Esophagus squamous epithelium (tissue), 5 donors: ENCODE measurements at places on chromosomes 16 and 17.

DNA sequence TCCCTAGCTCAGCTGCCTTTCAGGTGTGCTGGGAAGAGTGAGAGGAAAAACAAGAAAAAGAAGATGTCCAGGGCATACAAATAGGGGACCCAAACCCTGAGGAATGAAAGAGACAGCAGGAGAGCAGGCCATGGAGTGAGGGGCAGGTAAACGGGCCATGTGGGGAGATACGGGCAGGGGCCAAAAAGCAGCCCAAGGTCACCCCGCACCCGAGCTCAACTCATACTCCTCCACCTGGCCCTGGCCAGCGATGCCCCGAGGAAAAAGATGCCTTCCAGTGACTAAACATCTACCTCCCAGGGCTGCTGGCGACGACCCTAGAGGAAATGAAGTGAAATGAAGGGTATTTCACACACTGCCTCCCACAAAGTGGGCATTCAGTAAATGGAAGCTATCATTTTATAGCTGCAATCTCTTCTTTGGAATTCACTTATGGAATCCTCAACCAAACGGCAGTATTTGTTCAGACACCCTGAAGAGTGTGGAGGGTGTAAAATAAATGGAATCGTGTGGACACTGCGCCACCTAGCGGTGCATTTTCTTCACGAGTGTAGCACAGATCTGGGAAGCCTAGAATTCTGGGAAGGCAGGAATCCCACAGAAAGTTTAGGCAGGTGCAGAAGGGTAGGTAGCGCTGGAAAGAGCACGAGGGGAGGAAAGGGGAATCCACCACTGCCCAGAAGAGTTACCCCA, 14.9 kb downstream of the ELAC2 start:
- no peak overlapping the region for H3K27ac ChIP-seq
- no peak for DNase-seq
- no peaks in the 10 kb centered on the region for H3K27me3 ChIP-seq
- peaks cover 100% of the 10 kb centered on the region for H3K36me3 ChIP-seq
- H3K4me3 ChIP-seq: no peak overlapping the region

DNA sequence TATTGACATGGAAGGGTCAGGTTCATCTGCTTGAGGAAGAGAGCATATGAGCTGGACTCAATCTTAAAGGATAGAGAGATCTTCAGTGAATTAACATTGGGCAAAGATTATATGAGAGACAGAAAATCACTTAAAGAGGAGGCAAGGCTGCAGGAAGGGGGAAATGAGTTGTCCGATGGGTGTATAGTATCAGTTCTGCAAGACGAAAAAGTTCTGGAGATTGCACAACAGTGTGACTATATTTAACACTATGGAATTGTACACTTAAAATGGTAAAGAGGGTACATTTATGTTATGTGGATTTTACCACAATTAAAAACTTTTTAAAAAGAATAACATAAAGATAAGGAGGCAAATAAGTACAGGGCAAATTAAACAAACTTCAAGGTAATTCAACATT, 80.7 kb downstream of the HELZ start:
- no peaks in the 10 kb centered on the region for H3K4me1 ChIP-seq
- H3K27ac ChIP-seq: no peak overlapping the region
- H3K4me3 ChIP-seq: no peak overlapping the region
- H3K27me3 ChIP-seq: no peaks in the 10 kb centered on the region
- H3K36me3 ChIP-seq: peaks cover 8% of the 10 kb centered on the region

GRCh38 chr17:63369233-63369632, 76.9 kb downstream of the CYB561 start:
- H3K36me3 ChIP-seq: no peaks in the 10 kb centered on the region
- no peak for DNase-seq
- H3K27me3 ChIP-seq: no peaks in the 10 kb centered on the region
- no peak overlapping the region for H3K4me3 ChIP-seq
- H3K27ac ChIP-seq: no peak overlapping the region
- no peaks in the 10 kb centered on the region for H3K4me1 ChIP-seq

- H3K27me3 ChIP-seq: peaks cover 13% of the 10 kb centered on the region
- H3K4me3 ChIP-seq: no peak overlapping the region
- no peak for DNase-seq
- peaks cover 34% of the 10 kb centered on the region for H3K4me1 ChIP-seq
- no peaks in the 10 kb centered on the region for H3K36me3 ChIP-seq
- H3K27ac ChIP-seq: no peak overlapping the region
Observed at GRCh38 chr17:48027322-48027981, 10.1 kb downstream of the COPZ2 start.

DNA sequence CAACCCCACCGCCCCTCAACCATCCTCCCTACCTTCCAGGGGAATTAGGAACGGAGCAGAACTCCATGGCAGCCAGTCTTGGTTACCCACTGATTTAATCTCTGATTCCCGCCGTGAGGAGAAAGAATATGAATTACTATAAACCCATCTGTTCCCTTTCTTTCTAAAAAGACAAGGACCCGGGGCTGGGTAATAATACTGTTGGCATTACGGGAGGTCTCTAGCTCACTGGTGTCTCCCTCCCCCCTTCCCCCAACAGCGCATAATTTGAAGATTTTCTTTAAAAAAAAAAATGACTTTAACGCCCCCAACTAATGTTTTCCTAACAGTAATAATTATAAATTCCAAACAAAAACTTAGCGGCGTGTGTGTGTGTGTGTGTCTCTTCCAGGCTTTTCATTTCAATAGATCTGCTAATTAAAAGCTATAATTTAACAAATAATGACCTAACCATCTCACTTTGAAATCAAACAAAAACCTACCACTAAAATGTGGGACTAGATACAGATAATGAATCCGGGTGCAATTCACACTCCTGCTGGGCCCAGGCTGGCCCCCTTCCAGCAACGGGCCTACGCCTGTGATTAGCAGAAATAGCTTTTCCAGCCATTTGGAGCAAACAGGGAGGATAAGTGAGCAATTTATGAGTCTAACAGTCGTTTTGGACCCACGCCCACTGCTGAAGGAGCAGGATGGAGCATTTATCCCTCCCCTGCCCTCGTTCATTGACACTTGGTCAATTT, 18.2 kb upstream of the BHLHA9 start:
- no peaks in the 10 kb centered on the region for H3K4me1 ChIP-seq
- no peak overlapping the region for H3K27ac ChIP-seq
- no peak for DNase-seq
- peaks cover 12% of the 10 kb centered on the region for H3K27me3 ChIP-seq

DNA sequence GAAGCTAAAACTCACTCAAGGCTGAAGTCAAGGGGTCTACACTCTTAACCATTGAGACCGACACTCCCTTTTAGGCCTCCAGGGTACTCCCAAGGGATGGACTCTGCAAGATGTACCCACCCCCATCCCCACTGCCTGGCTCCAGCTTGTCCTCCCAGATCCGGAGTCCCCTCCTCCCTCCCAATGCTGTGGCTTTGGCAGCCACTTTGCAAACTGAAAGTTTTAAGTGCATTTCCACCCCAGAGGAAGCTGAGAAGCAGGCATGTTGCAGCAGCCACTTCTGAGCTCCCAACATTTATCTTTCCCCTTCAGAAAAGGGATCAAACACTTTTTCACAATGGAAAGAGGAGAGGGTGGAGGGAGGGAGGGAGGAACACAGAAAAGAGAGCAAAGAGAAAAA, 115.2 kb downstream of the COPRS start:
- DNase-seq: no peak
- no peaks in the 10 kb centered on the region for H3K4me1 ChIP-seq
- no peaks in the 10 kb centered on the region for H3K27me3 ChIP-seq
- H3K27ac ChIP-seq: no peak overlapping the region
- H3K4me3 ChIP-seq: no peak overlapping the region
- H3K36me3 ChIP-seq: no peaks in the 10 kb centered on the region

DNA sequence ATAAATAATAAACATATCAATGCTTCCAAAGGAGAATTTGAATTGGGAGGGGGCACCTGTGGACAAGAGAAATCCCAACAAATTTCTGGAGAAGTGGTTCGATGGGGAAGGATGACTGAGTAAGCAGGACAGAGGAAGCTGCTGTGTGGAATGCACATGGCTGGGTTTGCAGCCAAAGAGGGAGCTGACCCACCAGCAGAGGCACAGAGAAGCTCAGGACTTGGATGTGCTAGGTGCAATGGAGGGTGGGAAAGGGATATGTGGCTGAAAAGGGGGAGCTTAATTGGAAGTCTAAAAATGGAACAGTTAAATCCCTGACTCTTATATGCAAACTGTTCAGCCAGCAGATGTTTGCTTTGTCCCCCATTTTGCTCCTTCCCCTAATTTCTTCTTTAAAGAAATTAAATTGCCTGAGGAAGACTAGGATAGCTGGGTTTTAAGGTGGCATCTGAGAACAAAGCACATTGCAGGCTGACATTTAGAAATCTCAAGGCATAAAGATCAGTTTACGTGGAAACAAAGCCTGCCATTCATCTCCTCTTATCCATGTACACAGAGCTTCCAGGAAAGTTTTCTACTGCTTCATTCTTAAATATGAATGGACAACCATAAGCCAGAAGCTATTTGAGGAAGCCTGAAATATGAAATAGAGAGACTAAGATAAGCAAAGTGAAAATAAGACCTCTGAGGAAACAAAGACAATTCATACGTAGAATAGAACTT, 23.0 kb upstream of the TNS4 start:
- peaks cover 51% of the 10 kb centered on the region for H3K4me1 ChIP-seq
- no peak for DNase-seq
- no peaks in the 10 kb centered on the region for H3K36me3 ChIP-seq
- H3K27ac ChIP-seq: peak overlapping the region; percentile 58

GRCh38 chr16:17084130-17084529, 386.6 kb downstream of the XYLT1 start:
- no peak for DNase-seq
- no peak overlapping the region for H3K27ac ChIP-seq
- H3K4me3 ChIP-seq: no peak overlapping the region
- no peaks in the 10 kb centered on the region for H3K36me3 ChIP-seq

DNA sequence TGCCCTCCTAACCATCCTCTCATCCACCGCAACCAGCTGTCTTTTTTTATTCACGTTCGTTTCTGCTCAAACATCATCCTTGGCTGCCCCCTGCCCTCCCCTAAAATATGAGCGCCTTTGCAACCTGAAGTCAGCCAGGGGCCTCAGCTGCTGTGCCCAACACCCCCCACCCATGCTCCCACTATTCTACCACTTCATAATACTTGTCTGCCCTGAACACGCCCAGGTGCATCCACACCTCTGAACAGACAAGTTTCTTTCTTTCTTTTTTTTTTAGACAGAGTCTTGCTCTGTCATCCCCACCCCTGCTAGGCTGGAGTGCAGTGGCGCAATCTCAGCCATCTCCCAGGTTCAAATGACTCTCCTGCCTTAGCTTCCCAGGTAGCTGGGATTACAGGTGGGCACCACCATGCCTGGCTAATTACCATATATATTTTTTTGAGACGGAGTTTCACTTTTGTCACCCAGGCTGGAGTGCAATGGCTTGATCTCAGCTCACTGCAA, 26.9 kb downstream of the CEP295NL start:
- DNase-seq: no peak
- no peak overlapping the region for H3K4me3 ChIP-seq
- H3K36me3 ChIP-seq: no peaks in the 10 kb centered on the region
- peaks cover 28% of the 10 kb centered on the region for H3K4me1 ChIP-seq

DNA sequence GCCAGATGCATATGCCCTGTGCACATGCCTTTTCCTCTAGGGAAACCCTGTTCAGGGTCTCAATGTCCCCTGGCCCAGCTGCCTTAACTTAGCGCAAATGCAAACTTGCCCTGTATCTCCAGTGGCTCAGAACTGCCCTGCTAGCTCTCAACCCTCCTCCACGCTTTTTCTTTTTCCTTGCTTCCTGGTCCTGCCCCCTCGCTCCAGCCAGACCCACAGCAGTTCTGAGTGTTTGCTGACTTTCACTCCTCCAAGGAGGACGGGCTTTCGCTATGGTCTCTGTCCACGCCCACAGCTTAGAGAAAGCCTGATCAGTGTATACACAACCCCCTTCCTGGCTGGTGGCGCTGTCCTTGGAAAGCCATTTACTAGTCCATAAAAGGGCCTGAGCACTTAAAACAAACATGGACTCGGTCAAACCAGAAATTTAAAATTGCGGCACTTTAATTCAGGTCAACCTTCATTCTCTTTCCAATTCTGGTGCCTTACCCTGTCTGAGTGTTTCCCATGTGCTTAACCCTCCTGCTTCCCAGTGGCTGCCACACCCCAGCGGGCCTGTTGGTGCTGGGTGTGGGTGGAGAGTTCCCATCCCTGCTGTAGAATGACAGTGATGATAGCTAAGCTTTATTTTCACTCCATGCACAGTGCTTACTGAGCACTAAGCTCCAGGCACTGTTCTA, 15.6 kb upstream of the TMEM98 start:
- DNase-seq: no peak
- no peak overlapping the region for H3K4me3 ChIP-seq
- no peaks in the 10 kb centered on the region for H3K36me3 ChIP-seq
- H3K4me1 ChIP-seq: no peaks in the 10 kb centered on the region
- H3K27ac ChIP-seq: peak overlapping the region; percentile 55

- no peaks in the 10 kb centered on the region for H3K4me1 ChIP-seq
- H3K27ac ChIP-seq: no peak overlapping the region
- no peak for DNase-seq
- H3K4me3 ChIP-seq: no peak overlapping the region
- H3K36me3 ChIP-seq: no peaks in the 10 kb centered on the region
Observed at GRCh38 chr17:56175299-56175955, 22.2 kb downstream of the ANKFN1 start.

GRCh38 chr17:78933959-78934568, 8.9 kb upstream of the TIMP2 start:
- peak overlapping the region; percentile 69 for H3K27ac ChIP-seq
- H3K4me1 ChIP-seq: peaks cover 15% of the 10 kb centered on the region
- DNase-seq: peak; percentile 52
- H3K4me3 ChIP-seq: peak overlapping the region; percentile 52

DNA sequence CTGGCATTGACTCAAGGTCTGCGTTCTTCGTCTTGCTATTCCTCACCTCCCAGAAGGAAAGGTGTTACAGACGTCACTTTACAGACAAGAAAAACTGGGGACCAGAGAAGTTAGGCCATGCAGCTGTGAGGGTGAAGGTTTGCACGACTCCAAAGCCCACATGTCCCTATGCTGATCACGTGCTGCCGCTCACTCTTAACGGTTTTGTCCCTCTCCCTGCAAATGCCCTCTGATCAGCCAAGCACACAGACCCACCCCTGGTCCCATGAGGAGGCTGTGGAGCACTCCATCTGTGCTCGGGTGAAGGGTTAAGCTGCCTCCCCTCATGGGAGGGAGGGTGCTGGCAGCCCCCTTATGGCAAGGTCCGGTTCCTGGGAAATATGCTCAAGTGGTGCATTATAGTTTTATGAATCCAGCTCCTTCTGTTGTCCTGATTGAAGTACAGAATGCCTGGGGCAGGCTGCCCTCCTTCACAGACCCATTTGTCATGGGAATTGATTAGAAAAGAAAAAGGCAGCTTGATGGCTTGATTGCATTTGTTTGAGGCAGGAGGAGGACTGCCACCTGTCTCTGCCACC, 18.8 kb downstream of the CCDC182 start:
- no peak for DNase-seq
- peaks cover 31% of the 10 kb centered on the region for H3K27me3 ChIP-seq
- no peaks in the 10 kb centered on the region for H3K36me3 ChIP-seq
- no peak overlapping the region for H3K4me3 ChIP-seq
- no peak overlapping the region for H3K27ac ChIP-seq
